Keratinocyte (primary cell): ENCODE measurements at places on chromosomes 5 and 9. TPM values are rescaled to one million over a fixed set of nuclear protein-coding genes. Genes with fewer than 3 reads are reported as not detected.

DNA sequence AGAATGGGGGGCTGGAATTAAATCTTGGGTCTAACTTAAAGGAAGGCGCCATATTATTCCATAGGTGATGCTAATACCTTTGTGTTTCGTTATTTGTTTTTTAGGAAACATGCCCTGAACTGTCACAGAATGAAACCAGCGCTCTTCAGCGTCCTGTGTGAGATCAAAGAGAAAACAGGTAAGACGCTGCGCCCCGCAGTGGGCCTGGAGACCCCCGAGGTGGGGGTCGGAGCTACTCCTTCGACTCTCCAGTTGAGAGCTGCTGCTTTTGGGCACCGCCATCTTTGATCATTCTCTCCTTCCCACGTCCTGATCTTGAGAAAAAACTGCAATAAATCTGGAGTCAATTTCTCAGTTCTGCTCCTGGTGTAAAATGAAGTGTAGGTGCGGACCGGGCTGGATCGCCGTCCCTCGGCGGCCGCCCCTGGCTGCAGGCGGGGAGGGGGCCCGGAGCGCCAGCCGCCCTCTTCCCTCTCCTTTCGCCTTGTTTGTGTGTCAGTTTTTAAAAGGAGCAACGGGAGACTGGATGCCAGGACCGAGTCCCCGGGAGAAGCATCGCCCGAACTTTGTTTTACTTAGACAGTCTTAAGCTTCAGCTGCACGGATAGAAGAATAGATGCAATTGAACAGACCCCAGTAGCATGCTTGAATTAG lies 1.4 kb downstream of the PBX3 start:
- no peak for DNase-seq

DNA sequence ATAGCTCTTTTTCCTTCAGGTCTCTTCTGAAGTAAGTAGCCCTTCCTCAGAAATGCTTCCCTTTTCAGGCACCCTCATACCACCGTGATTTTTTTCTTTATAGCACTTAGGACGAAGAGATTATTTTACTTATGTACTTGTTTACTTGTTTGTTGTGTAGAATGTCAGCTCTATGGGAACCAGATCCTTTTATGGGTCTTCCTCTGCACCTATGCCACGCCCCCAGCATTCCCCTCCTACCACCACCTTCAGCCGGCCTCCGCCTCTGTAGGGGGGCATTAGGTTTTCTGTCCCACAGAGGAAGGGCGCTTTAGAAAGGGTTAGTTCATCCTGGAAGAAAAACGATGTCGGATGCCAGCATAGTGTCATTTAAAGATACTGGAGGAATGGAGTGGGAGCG lies 1.8 kb downstream of the CDKN2B-AS1 start:
- no peak for DNase-seq

- DNase-seq = no peak
Observed at GRCh38 chr9:103700195-103700962, 393.7 kb upstream of the SMC2 start.

DNA sequence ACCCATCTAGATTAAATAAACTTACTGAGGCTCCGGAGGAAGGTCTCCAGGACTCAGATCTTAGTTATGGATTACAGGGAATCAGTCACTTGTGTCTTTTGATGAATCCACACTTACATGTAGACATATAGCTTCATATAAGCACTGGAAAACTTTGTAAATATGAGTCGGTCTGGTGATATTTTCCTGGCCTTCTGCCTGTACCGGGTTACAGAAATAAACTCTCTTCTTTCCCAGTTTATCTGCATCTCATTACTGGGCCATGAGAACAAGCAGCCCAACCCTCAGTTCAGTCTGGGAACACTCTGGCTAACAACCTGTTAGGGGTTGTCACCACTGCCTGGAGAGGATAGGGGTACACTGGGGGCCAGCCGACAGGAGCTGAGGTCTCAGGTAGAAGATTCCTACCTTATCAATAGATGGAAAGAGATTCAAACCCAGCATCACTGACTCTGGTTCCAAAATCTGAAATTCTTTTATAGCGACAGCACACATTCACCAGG lies 59.1 kb downstream of the THBS4 start:
- DNase-seq = no peak

DNA sequence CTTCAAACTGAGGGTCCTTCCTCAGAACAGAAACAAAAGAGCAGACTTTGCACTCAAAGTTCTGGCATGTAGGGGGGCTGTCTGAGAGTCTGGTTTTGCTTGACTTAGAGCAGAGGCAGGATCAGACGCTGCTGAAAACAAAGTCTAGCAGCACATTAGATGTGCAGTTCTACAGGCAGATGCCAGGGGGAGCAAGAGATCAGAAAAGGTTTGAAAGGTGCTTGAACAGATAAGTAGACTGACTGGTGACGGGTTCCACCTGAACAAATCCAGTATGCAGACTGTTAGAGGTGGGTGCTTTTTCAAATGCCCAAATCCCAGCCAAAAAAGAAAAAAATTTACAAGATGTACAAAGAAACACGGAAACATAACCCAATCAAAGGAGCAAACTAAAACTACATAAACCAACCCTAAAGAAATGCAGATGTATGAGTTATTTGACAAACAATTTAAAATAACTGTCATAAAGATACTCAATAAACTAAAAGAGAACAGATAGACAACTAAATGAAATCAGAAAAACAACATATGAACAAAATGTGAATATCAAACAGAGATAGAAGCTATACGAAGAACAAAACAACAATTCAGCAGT lies 194.7 kb upstream of the FREM1 start:
- peak; percentile 7 for DNase-seq

GRCh38 chr9:21559402-21560280 lies 77.5 kb upstream of the IFNE start:
- no peak for DNase-seq

GRCh38 chr9:126773004-126773607 lies 31.7 kb upstream of the ZBTB43 start:
- DNase-seq = no peak

- DNase-seq = no peak
Observed at GRCh38 chr9:77464661-77465060, 183.5 kb downstream of the GNA14 start.

- DNase-seq = no peak
Observed at GRCh38 chr9:108684288-108685025, 171.3 kb downstream of the ACTL7B start.

- no peak for DNase-seq
Observed at GRCh38 chr5:9781275-9781674, 151.1 kb upstream of the TAS2R1 start.

- DNase-seq = no peak
Observed at GRCh38 chr5:77743181-77743580, 33.0 kb downstream of the TBCA start.

GRCh38 chr5:41234475-41234874 lies 21.1 kb upstream of the C6 start:
- no peak for DNase-seq

GRCh38 chr9:126617003-126617822 lies 3.5 kb downstream of the LMX1B start:
- no peak for DNase-seq

- DNase-seq = no peak
Observed at GRCh38 chr9:4389003-4389402, 89.1 kb upstream of the GLIS3 start.

- no peak for DNase-seq
Observed at GRCh38 chr9:71704796-71705195, 63.5 kb downstream of the CEMIP2 start.

DNA sequence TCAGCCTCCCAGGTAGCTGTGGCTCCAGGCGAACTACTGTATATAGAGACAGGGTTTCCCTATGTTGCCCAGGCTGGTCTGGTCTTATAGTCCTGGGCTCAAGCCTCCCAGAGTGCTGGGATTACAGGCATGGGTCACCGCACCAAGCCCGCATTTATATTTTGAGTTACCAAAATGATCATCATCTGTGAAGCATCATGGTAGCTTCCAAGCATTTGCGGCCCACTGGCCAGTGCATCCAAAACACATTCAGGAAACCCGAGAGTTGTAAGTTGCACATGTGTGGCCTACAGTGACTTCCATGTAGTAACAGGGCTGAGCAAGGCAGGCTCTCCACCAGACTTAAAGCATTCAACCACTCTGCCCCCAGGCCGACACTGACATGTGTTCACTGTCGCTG lies 2.3 kb downstream of the BRD3OS start:
- DNase-seq = no peak

- no peak for DNase-seq
Observed at GRCh38 chr5:139761501-139761900, 34.1 kb upstream of the PSD2 start.

- DNase-seq = no peak
Observed at GRCh38 chr5:146706321-146706972, 172.1 kb downstream of the PPP2R2B start.

- DNase-seq = no peak
Observed at GRCh38 chr5:147611483-147611882, 101.6 kb upstream of the DPYSL3 start.

- no peak for DNase-seq
Observed at GRCh38 chr9:114621561-114621960, 10.5 kb downstream of the TMEM268 start.

DNA sequence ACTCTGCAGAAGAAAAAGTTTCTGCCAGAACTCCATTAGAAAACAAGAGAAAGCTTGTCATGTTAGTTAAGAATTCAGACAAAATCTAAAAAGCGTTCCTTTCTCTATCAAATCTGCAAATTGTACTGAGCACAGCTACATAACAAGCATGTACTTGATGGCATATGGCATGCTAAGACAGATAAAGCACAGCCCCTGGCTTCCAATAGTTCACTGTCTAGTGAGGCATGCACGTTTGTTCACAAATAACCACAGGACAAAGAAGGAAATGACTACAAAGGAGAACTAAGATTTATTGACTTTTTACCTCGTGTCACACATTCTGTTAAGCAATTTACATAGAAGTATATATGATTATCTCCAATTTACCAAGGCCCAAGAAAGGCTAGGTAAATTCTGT lies 518.2 kb upstream of the TLE4 start:
- no peak for DNase-seq

GRCh38 chr9:86281593-86282076 lies 703 bp downstream of the ISCA1 start:
- no peak for DNase-seq

DNA sequence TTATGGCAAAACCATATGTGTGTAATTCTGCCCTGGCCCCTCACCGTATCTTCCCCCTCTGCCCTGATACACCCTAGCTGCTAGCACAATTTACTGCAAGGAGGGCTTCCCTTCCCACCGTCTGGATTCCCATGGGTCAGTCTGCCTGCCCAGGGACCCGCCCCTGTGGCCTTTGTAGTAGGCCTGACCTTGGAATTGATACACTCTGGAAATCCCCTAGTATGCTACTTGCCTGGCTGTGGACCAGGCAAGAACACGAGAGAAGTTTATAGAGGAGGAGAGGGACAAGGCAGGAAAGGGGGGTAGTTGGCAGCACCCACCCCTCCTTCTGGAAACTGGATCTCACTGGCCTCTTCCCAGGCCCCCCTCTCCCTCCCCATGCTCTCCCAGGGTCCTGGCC lies 115.8 kb upstream of the CCL21 start:
- no peak for DNase-seq

DNA sequence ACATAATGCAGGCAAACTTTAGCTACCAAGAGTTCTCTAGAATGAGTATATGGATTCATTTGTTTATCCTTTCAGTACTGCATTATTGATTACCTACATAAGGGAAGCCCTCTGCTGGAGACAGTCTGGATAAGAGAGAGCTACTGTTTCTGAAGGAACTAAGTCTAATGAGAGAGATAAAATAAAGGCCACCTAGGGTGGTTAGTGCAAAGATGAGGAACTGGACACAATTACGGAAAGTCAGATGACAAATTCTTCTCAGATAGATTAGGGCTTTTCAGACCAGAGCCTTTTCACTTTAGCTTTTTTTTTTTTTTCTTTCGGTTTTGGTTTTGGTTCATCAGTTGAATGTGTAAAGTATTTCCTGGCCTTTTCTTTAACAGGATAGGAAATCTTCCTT lies 31.3 kb downstream of the ISOC1 start:
- DNase-seq = no peak

- DNase-seq = no peak
Observed at GRCh38 chr5:83745816-83746215, 25.2 kb upstream of the HAPLN1 start.

GRCh38 chr5:6949230-6949629 lies 236.0 kb downstream of the TENT4A start:
- no peak for DNase-seq

GRCh38 chr5:132270706-132271105 lies 13.2 kb downstream of the PDLIM4 start:
- no peak for DNase-seq

GRCh38 chr9:3949744-3950143 lies 350.1 kb downstream of the GLIS3 start:
- DNase-seq = no peak

GRCh38 chr9:17625644-17626388 lies 47.0 kb downstream of the SH3GL2 start:
- no peak for DNase-seq

DNA sequence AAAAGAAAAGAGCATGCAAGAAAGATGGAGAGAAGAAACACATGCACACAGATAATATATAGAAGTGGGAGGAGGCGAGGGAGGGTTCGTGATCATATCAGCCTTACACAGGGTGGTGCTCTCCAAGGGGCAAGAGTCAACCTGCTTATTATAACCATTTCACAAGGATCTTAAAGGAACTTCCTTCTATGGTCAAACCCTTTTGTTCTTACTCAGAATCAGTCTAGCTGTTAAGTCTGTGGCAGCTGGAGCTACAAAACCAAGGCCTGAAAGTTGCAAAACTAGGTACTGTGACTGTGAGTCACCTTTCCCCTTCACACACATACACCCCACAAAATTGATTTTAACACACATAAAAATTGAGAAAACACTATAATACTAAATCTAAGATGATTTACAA lies 18.5 kb upstream of the ERMP1 start:
- peak; percentile 46 for DNase-seq

ST8SIA4 gene
- polyA plus RNA-seq = 0.13 to 0.43 TPM (median 0.27 TPM) in 3 replicates

FOXD4L3 gene
- not detected in 3 replicates for polyA plus RNA-seq

FAM114A2 gene
- 16.3 to 18.3 TPM (median 16.3 TPM) in 3 replicates for polyA plus RNA-seq

IGIP gene
- 0.69 to 1.5 TPM (median 1.3 TPM) in 3 replicates for polyA plus RNA-seq

SPINK6 gene
- 25.8 to 67.7 TPM (median 35.5 TPM) in 3 replicates for polyA plus RNA-seq

C5orf52 gene
- polyA plus RNA-seq = not detected in 3 replicates

BNC2 gene
- 1.1 to 2.2 TPM (median 1.1 TPM) in 3 replicates for polyA plus RNA-seq

FOXD1 gene
- polyA plus RNA-seq = 2.9 to 11.9 TPM (median 7.0 TPM) in 3 replicates

FOXD4L6 gene
- polyA plus RNA-seq = 0.03 to 0.19 TPM in 2 of 3 replicates, not detected in the other

MARCOL gene
- not detected in 3 replicates for polyA plus RNA-seq

TTC16 gene
- 0.03 to 0.05 TPM in 2 of 3 replicates, not detected in the other for polyA plus RNA-seq

LECT2 gene
- 0.08 TPM in 1 of 3 replicates, not detected in the others for polyA plus RNA-seq

KCNV2 gene
- not detected in 3 replicates for polyA plus RNA-seq

PPWD1 gene
- 5.1 to 18.3 TPM (median 10.5 TPM) in 3 replicates for polyA plus RNA-seq

HAPLN1 gene
- polyA plus RNA-seq = not detected in 3 replicates

ECSCR gene
- polyA plus RNA-seq = not detected in 3 replicates

TSLP gene
- polyA plus RNA-seq = 0.43 to 1.5 TPM (median 1.1 TPM) in 3 replicates

PRLR gene
- polyA plus RNA-seq = 0.04 to 0.10 TPM in 2 of 3 replicates, not detected in the other
